ENCODE measurements at places on chromosomes 11 and 22.
A peak's percentile ranks its signal among the peaks of the same experiment; 100 is the strongest.

DNA sequence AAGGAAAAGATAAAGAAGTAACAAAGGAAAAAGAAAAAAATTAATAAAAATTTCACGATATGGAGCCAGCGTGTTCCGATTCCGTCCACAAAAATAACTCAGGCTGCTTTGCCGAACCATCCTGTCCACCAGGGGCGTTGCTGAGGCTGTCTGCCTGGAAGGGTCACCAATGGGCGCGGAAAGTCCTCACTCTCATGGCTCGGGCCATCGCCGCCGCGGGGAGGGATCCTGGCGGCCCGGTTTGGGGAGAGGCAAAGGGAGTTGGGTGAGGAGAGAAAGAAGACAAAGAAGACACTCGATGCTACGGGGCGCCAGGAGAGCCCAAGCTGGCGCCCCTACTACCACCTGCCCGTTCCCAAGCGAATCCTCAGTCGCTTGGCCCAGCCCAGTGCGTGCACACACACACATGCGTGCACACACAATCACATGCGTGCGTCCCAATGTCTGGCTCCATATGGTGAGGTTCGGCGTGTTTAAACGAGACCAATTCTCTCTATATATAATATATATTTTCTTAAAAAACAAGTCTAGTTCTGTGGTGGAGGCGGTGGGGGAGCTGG lies 5.6 kb upstream of the PYGM start:
- peak; percentile 60 for DNase-seq

GRCh38 chr11:10701982-10702381 lies 8.4 kb upstream of the IRAG1 start:
- no peak for DNase-seq

GRCh38 chr11:18065572-18065971 lies 19.5 kb upstream of the TPH1 start:
- no peak for DNase-seq

GRCh38 chr11:64163951-64164350 lies 2.0 kb downstream of the MACROD1 start:
- no peak for DNase-seq

DNA sequence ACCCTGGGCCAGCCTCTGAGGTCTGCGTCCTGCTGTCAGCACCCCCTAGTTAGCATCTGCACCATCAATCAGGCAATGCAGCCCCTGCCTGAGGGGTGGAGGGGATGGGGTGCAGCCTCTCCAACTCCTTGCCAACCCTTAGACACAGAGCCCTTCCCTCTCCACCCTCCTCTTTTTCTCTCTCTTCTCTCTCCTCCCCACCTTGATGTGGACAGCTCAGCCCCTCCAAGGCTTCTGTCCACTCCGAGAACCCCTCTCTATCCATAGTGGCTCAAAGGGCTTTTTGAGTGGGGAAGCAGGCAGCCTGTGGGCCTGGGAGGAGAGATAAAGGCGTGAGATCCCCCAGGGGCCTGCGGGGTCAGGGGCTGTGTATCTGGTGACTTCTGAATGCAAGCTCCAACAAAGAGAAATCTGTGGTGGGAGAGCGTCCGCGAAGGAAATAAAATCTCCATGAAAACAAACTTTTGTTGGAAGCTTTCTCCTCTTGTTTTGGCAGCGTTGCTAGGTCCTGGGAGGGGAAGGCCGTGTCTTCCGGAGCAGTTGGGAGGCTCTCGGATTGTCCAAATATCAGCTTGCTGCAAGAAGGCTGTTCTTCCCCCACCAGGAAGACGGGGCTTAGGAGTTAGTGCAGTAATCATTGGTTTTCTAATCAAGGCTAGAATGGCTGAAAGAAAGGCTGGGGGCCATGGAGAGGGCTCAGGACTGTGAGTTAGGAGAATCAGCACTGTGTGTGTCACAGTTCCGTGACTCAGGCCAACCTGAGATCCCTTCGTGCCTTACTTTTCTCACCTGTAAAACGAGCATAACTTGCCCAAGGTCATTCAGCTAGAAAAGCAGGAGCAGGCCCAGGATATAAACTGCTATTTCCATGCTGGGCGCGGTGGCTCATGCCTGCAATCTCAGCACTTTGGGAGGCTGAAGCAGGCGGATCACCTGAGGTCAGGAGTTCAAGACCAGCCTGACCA lies 50.3 kb downstream of the PKNOX2 start:
- DNase-seq: no peak

DNA sequence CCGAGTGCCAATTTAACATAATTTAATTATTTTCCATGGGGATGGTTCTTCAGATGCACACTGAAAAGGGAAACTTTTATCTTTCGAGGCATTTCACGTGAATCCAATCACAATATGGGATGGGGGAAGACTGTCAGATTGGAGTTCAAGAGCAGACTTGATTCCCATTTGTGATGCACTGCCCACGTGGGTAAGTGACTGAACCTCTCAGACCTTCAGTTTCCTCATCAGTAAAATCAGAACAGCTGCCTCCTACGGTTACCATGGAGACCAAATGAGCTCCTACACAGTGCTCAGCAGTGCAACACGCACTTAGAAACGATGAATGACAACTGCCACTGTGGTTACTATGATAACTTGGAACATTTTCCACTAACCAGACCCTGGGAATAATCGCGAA lies 21.7 kb downstream of the KIAA0930 start:
- DNase-seq: no peak

DNA sequence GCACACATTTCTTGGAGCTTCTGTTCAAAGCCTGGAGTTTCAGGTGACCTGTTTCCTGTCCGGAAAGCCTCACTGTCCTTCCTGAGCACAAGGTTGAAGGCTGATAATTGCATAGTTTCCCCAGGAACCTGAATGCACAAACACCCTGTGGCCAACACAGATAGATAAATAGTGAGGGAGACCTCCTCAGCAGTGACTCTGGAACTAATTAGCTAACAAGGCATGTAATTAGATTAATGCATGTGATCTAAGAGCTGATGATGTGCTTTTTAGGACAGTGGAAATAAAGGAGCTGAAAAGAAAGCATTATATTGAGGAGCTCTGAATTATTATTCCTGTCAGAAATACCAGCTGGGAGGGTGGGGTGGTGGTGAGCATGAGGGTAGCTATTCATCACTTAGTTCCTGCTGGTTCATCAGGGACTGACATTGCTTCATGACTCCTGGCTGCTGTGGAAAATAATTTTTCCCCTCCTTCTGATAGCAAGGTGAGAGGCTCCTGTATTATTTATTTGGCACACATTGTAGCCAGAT lies 101.1 kb downstream of the NELL1 start:
- DNase-seq: no peak
